ENCODE measurements at places on chromosomes 4 and X.

DNA sequence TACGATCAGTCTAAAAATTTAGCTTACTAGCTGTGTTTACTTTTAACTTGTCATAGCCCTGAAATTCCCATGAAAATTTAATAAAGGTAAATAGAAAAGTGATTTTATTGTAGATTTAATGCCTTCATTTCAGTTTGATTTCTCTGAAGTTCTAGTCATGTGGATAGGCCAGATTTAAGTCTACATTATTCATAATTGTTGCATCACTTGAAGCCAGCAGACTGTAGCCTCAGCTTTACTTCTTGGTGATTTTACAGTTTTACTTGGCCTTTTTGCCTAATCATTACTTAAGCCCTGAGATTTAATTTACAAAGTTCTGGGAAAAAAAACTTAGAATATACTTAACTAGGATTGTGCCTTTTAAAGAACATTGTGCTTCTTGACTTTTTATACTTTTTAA, 73.5 kb upstream of the FHDC1 start:
- H3K4me1 ChIP-seq: no peaks in the 10 kb centered on the region
- H3K27me3 ChIP-seq: no peaks in the 10 kb centered on the region
- no peak for DNase-seq
- H3K36me3 ChIP-seq: peaks cover 5% of the 10 kb centered on the region
- no peak overlapping the region for H3K4me3 ChIP-seq
- no peak overlapping the region for H3K27ac ChIP-seq

- no peaks in the 10 kb centered on the region for H3K36me3 ChIP-seq
- H3K4me3 ChIP-seq: no peak overlapping the region
Measured at GRCh38 chr4:183118141-183118540, 19.1 kb downstream of the WWC2 start.

DNA sequence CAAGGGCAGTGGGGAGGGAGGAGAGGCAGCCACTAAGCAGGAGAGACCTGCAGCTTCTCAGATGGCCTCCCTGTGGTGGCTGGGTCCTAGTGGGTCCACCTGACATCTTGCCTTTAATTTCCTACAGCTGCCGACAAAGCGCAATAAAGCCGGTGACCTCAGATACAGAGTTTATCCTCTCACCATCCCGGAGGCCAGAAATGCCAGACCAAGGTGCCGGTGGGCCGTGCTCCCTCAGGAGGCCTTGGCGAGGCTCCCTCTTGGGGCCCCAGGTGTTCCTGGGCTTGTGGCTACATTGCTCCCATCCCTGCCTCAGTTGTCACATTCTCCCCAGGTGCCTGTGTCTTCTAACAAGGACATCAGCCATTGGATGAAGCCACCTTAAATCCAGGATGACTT, 103.0 kb downstream of the ADRA2C start:
- no peak for DNase-seq
- no peaks in the 10 kb centered on the region for H3K36me3 ChIP-seq
- no peak overlapping the region for H3K4me3 ChIP-seq
- no peaks in the 10 kb centered on the region for H3K4me1 ChIP-seq

- H3K4me1 ChIP-seq: no peaks in the 10 kb centered on the region
- H3K4me3 ChIP-seq: no peak overlapping the region
- H3K36me3 ChIP-seq: no peaks in the 10 kb centered on the region
- no peak overlapping the region for H3K27ac ChIP-seq
- DNase-seq: no peak
Measured at GRCh38 chrX:76195579-76195978, 22.7 kb downstream of the PBDC1 start.

DNA sequence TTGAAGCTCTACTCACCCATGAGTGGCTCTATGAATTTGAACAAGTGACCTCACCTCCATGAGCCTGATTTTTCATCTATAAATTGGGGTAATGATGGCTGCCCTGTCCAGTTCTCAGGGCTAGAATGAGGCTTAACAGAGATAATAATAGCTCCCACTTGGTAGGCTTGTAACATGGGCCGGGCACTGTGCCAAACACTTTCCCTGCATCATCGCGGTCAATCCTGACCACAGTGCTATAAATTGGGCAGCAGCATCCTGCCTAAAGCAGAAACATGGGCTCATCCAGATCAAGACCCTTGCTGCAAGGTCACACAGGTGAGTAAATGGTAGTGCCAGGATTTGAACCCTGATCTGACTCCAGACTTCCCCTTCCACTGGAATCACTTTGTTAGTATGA, 12.8 kb downstream of the APLN start:
- no peak overlapping the region for H3K4me3 ChIP-seq
- H3K27ac ChIP-seq: no peak overlapping the region
- H3K36me3 ChIP-seq: no peaks in the 10 kb centered on the region
- H3K27me3 ChIP-seq: no peaks in the 10 kb centered on the region
- peaks cover 19% of the 10 kb centered on the region for H3K4me1 ChIP-seq

GRCh38 chr4:133960975-133961374, 240.6 kb downstream of the PABPC4L start:
- no peaks in the 10 kb centered on the region for H3K36me3 ChIP-seq
- H3K4me3 ChIP-seq: no peak overlapping the region
- peak; percentile 51 for DNase-seq
- no peaks in the 10 kb centered on the region for H3K27me3 ChIP-seq

DNA sequence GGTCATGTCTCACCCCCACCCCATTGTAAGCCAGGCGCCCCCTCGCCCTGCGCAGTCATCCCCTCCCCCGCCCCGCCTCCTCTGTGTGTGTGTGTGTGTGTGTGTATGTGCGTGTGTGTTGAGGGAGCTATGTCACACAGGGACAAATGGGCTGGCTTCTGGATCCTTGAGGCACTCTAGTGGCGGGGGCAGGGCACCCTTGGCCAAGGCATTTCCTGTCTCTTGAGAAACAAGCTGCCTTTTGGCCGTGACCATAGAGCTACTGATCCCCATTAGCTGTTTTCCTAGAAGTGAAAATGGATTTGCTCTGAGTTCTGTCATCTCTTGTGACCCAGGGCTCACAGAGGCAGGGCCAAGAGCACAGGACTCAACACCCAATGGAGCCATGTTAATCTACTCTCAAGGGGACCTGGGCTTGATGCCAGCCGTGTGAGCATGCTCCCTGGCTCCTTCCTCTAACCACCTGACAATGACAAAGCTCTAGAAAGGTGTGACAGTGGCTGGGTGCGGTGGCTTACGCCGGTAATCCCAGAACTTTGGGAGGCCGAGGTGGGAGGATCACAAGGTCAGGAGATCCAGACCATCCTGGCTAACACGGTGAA, 162.5 kb upstream of the BCOR start:
- no peaks in the 10 kb centered on the region for H3K36me3 ChIP-seq
- peaks cover 6% of the 10 kb centered on the region for H3K4me1 ChIP-seq
- DNase-seq: peak; percentile 42
- H3K27me3 ChIP-seq: no peaks in the 10 kb centered on the region
- H3K27ac ChIP-seq: no peak overlapping the region

DNA sequence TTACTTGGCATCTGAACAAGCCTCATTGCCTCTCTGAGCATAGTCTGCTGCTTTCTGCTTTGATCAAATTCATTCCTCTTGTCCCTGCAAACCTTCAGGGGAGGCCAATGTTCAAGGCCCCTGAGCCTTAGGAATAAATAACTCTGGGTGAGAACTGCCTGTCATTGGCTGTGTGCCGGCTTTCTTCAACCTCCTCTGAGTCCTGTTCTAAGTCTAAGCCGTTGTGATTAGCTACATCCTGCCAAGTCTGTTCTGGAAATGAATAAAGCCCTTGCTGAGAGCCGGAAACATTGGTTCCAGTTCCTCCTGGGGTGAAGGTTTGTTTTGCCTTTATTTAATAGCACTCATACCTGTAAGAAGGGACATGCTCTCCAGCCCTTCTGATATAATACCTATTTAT, 13.8 kb downstream of the RNF4 start:
- DNase-seq: no peak
- H3K27me3 ChIP-seq: no peaks in the 10 kb centered on the region
- H3K4me3 ChIP-seq: no peak overlapping the region
- peaks cover 47% of the 10 kb centered on the region for H3K36me3 ChIP-seq
- H3K4me1 ChIP-seq: no peaks in the 10 kb centered on the region

GRCh38 chrX:45447331-45447730, 246.7 kb upstream of the DIPK2B start:
- H3K4me1 ChIP-seq: no peaks in the 10 kb centered on the region
- DNase-seq: no peak
- no peaks in the 10 kb centered on the region for H3K36me3 ChIP-seq
- H3K27ac ChIP-seq: no peak overlapping the region
- H3K4me3 ChIP-seq: no peak overlapping the region

GRCh38 chrX:137695417-137695816, 129.5 kb downstream of the ZIC3 start:
- no peak for DNase-seq
- H3K36me3 ChIP-seq: no peaks in the 10 kb centered on the region
- no peaks in the 10 kb centered on the region for H3K4me1 ChIP-seq
- no peak overlapping the region for H3K27ac ChIP-seq

DNA sequence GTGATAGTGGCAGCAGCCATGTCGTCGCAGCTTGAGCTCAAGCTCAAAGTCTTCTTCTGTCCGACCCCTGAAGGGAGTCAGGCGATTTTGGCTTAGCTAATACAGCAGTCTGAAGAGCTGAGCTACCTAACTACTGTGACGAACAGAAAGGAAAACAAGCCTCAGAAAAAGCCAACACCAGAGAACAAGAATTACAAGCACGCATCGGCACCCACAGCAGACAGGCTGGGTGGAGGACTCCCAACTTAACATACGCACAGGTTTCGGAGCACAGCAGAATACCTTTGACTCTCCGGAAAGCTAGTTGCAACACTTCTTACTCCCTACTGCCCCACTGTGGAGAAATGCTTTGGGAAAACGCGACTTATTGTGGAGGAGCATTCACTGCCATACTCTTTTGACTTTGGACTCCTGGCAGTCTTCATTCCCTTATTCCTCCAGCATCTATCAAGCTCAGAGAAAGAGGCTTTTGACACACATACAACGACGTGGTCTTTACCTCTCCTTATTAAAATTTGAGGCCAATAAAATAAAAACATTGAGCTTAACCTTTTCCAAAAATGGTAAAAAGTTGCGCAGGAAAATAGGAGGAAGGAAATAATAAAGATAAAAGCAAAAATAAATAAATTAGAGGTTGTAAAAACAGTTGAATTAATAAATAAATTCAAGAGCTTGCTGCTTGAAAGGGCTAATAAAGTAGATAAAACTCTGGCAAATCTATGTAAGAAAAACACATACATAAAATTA, 41.3 kb upstream of the GPC3 start:
- no peak overlapping the region for H3K27ac ChIP-seq
- H3K27me3 ChIP-seq: no peaks in the 10 kb centered on the region
- H3K36me3 ChIP-seq: no peaks in the 10 kb centered on the region
- H3K4me1 ChIP-seq: peaks cover 16% of the 10 kb centered on the region
- no peak overlapping the region for H3K4me3 ChIP-seq

GRCh38 chr4:150462743-150463142, 119.2 kb upstream of the MAB21L2 start:
- no peak overlapping the region for H3K27ac ChIP-seq
- no peaks in the 10 kb centered on the region for H3K36me3 ChIP-seq
- no peaks in the 10 kb centered on the region for H3K27me3 ChIP-seq
- DNase-seq: no peak
- no peak overlapping the region for H3K4me3 ChIP-seq
- H3K4me1 ChIP-seq: no peaks in the 10 kb centered on the region

- DNase-seq: peak; percentile 73
- peak within 1 kb of the TSS; percentile 41 for H3K4me3 ChIP-seq
- peaks cover 21% of the 10 kb centered on the region for H3K4me1 ChIP-seq
- H3K27me3 ChIP-seq: no peaks in the 10 kb centered on the region
- H3K36me3 ChIP-seq: no peaks in the 10 kb centered on the region
- H3K27ac ChIP-seq: peak within 1 kb of the TSS; percentile 46
Measured at GRCh38 chr4:52038103-52038912, at the start of gene SGCB. TSS of gene SGCB (minus strand) at chr4:52038299. CDS start at chr4:52038259, 40 bp downstream.

DNA sequence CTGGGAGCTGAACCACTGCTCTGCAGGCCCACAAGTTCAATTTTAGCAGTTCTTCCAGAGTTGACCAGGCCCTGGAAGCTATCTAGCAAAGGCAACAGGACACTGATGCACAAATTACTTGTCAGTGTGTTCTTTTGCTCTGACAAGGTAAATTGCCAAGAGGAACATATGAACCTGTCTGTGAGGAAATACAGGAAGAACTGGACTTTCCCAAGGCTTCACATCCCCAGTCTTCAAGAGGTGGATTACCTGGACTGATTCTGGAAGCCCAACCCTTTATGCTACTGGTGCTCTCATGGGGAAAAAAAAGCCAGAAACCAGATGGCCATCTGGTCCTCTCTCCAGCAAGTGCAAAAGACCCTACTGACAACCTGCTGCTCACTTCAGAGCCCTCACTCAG, 1.9 kb upstream of the TMEM185A start:
- peaks cover 27% of the 10 kb centered on the region for H3K4me1 ChIP-seq
- no peak overlapping the region for H3K4me3 ChIP-seq
- no peaks in the 10 kb centered on the region for H3K27me3 ChIP-seq
- DNase-seq: no peak

DNA sequence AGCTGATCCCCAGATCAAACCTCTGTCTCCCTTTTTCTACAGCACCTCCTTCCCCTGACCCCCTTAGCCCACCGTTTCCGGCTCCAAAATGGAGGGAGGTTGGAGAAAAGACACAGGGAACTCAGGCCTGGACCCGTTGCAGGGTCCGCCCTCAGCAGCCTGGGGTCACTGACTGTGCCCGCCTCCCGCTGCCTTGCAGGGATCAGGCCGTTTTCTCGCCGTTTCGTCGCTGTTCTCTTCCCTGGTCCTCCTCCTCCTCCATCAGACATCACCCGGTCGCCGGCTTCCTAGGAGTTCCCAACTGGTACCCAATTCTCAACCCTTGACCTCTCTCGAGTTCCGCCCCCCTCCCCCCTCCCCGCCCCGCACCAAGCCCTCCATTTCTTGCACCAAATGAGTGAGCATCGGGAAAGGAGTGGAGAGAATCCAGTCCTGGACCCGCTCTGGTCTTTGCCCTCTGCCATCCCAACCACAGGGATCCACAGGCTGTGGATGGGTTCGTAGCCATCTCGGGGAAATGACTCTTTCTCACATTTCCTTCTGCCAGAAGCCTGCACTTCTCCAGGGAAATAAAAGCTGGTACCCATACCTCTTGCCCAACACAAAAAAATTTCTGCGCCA, 493 bp downstream of the TCEAL5 start:
- no peaks in the 10 kb centered on the region for H3K27me3 ChIP-seq
- no peak overlapping the region for H3K27ac ChIP-seq
- no peak overlapping the region for H3K4me3 ChIP-seq

- DNase-seq: no peak
- H3K27me3 ChIP-seq: peaks cover 9% of the 10 kb centered on the region
- H3K36me3 ChIP-seq: no peaks in the 10 kb centered on the region
Measured at GRCh38 chr4:177569434-177569833, 127.2 kb upstream of the AGA start.

GRCh38 chr4:10118048-10119004, 1.7 kb upstream of the WDR1 start:
- no peaks in the 10 kb centered on the region for H3K27me3 ChIP-seq
- DNase-seq: no peak
- peaks cover 28% of the 10 kb centered on the region for H3K36me3 ChIP-seq
- H3K4me1 ChIP-seq: peaks cover 72% of the 10 kb centered on the region
- H3K27ac ChIP-seq: peak overlapping the region; percentile 73

GRCh38 chr4:82842593-82842992, 44.0 kb upstream of the SCD5 start:
- peaks cover 74% of the 10 kb centered on the region for H3K36me3 ChIP-seq
- H3K4me1 ChIP-seq: no peaks in the 10 kb centered on the region
- H3K4me3 ChIP-seq: no peak overlapping the region
- no peak overlapping the region for H3K27ac ChIP-seq
- H3K27me3 ChIP-seq: no peaks in the 10 kb centered on the region
